ENCODE measurements at places on chromosomes 2 and 18. TPM values are rescaled to one million over a fixed set of nuclear protein-coding genes. Genes with fewer than 3 reads are reported as not detected.

- H3K4me3 ChIP-seq, result no peak overlapping the region
- no peaks in the 10 kb centered on the region for H3K4me1 ChIP-seq
- no peak for DNase-seq
- H3K36me3 ChIP-seq, result no peaks in the 10 kb centered on the region
- no peaks in the 10 kb centered on the region for H3K27me3 ChIP-seq
Observed at GRCh38 chr2:34188464-34189303, 589.6 kb upstream of the FAM98A start.

The DIPK1C gene
- total RNA-seq, result not detected

- DNase-seq, result no peak
- H3K27ac ChIP-seq, result no peak overlapping the region
- H3K4me3 ChIP-seq, result no peak overlapping the region
- no peaks in the 10 kb centered on the region for H3K4me1 ChIP-seq
- no peaks in the 10 kb centered on the region for H3K36me3 ChIP-seq
Observed at GRCh38 chr2:41000906-41001305, 549.0 kb upstream of the SLC8A1 start.

The GPR75 gene
- 3.3 TPM for total RNA-seq

- H3K4me3 ChIP-seq, result no peak overlapping the region
- H3K27me3 ChIP-seq, result peaks cover 5% of the 10 kb centered on the region
- peaks cover 6% of the 10 kb centered on the region for H3K36me3 ChIP-seq
- H3K27ac ChIP-seq, result no peak overlapping the region
- H3K4me1 ChIP-seq, result peaks cover 43% of the 10 kb centered on the region
- DNase-seq, result no peak
Observed at GRCh38 chr18:58756596-58757240, 85.5 kb downstream of the MALT1 start.

- DNase-seq, result no peak
- H3K4me3 ChIP-seq, result no peak overlapping the region
- H3K36me3 ChIP-seq, result no peaks in the 10 kb centered on the region
- no peaks in the 10 kb centered on the region for H3K4me1 ChIP-seq
- H3K27ac ChIP-seq, result no peak overlapping the region
Observed at GRCh38 chr2:72214429-72215143, 66.9 kb upstream of the CYP26B1 start.

GRCh38 chr2:23350041-23350791, 34.8 kb upstream of the KLHL29 start:
- no peak overlapping the region for H3K27ac ChIP-seq
- H3K4me3 ChIP-seq, result no peak overlapping the region
- H3K36me3 ChIP-seq, result no peaks in the 10 kb centered on the region
- DNase-seq, result no peak
- no peaks in the 10 kb centered on the region for H3K4me1 ChIP-seq
- peaks cover 18% of the 10 kb centered on the region for H3K27me3 ChIP-seq

DNA sequence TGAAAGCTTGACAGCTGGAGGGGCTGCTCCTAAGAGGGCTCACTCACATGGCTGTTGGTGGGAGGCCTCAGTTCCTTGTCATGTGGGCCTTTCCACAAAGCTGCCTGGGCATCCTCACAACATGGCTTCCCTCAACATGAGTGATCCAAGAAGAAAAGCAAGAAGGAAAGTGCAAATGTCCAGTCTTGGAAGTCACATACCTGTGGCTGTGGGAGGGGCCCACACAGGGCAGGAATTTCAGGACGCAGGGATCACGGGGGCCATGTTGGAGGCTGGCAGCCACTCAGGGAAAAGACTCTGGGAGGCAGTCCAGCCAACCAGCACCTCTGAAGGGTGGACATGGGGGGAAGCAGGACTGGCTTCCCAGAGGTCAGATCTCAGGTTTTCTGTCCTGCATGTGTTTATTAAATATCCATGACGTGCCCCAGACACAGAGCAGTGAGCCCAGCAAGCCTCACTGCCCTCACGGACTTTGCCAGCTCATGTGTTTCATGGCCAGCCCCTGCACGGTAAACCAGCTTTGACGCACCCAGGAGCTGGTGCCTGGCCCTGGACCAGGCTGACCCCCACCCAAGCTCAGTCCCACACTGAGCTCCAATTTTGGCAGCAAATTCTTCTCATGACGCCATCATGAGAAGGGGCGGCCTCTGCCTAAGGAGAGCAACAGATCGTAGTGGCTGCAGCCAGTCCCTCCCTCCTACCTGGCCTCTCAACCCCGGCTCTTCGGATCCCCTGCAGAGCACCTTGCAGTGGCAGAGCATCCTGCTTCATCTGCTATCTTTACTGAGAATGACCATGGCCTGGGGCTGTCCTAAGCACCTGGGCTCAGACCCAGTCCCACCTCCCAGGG, 34.7 kb upstream of the GPR17 start:
- H3K27ac ChIP-seq, result no peak overlapping the region
- H3K4me3 ChIP-seq, result no peak overlapping the region
- peaks cover 9% of the 10 kb centered on the region for H3K27me3 ChIP-seq
- peaks cover 17% of the 10 kb centered on the region for H3K4me1 ChIP-seq

The CD8B gene
- 483 TPM for total RNA-seq

- H3K4me3 ChIP-seq, result no peak overlapping the region
- peaks cover 2% of the 10 kb centered on the region for H3K27me3 ChIP-seq
- DNase-seq, result no peak
- peaks cover 3% of the 10 kb centered on the region for H3K4me1 ChIP-seq
- no peaks in the 10 kb centered on the region for H3K36me3 ChIP-seq
- no peak overlapping the region for H3K27ac ChIP-seq
Observed at GRCh38 chr18:35935805-35936204, 36.7 kb upstream of the RMP24 start.
